ENCODE measurements at places on chromosomes 3 and 15. TPM values are rescaled to one million over a fixed set of nuclear protein-coding genes. Genes with fewer than 3 reads are reported as not detected.

UROC1 gene
- total RNA-seq: not detected

COLQ gene
- 1.7 TPM for total RNA-seq

CACNA1D gene
- 0.77 TPM for total RNA-seq

C3orf80 gene
- 0.07 TPM for total RNA-seq

BBX gene
- 37.2 TPM for total RNA-seq

POC1A gene
- 23.2 TPM for total RNA-seq

GPR27 gene
- total RNA-seq: 1.0 TPM

SERPINI1 gene
- total RNA-seq: 0.49 TPM

CHRNA3 gene
- total RNA-seq: not detected

GADL1 gene
- not detected for total RNA-seq

DHX36 gene
- total RNA-seq: 93.3 TPM

PIERCE2 gene
- total RNA-seq: not detected

MYZAP gene
- total RNA-seq: not detected

RLBP1 gene
- total RNA-seq: not detected

BDH1 gene
- total RNA-seq: 133 TPM

CEP97 gene
- total RNA-seq: 22.8 TPM

PPP4R2 gene
- total RNA-seq: 105 TPM

TUSC7 gene
- not detected for total RNA-seq

PCOLCE2 gene
- total RNA-seq: 0.33 TPM

Measured in activated CD4-positive, alpha-beta T cell treated with anti-CD3 and anti-CD28 coated beads, Interleukin-2, amount 10 ng/mL, durations not matched to agents 24 days and 14 days (primary cell).